Femur (tissue), 1 donor: ENCODE measurements at places on chromosomes 3 and 15.

- no peak for DNase-seq
Measured at GRCh38 chr15:74873756-74874424, 725 bp upstream of the SCAMP2 start.

DNA sequence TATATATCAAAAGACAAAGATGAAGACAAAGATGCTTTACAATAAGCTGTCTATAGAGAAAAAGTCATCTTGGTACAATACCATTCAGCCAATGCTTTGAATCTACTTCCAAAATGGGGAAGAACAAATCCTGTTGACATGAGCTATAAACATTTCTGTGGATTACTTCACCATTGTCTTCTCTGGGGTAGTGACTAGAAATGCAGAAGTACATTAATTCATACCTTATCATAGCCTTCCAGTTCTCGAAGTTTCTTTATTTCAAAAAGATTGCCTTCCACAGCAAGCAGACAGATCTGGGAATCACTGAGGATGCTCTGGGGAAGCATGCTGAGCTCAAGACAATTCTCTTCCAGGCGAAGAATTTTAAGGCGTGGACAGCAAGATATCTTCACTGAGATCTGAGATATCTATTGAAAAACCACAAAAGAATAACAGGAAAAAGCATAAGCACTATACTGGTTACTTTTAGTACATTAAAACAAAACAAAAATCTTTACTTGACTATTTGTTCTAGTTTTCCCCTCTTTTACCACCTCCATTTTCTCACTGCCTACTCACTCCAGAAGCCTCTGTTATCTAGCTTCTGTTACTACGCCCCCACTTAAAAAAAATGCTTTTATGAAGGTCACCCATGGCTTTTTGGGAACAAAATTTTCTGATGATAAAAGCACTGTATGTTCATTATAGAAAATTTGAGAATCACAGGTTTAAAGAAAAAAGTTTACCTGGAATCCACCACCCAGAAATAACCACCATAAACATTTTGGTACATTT, 3.6 kb downstream of the LRRC57 start:
- DNase-seq, result no peak

GRCh38 chr3:55692957-55693558, 206.0 kb upstream of the WNT5A start:
- DNase-seq, result peak; percentile 28

- DNase-seq, result no peak
Measured at GRCh38 chr3:45253316-45253715, 27.2 kb upstream of the TMEM158 start.

DNA sequence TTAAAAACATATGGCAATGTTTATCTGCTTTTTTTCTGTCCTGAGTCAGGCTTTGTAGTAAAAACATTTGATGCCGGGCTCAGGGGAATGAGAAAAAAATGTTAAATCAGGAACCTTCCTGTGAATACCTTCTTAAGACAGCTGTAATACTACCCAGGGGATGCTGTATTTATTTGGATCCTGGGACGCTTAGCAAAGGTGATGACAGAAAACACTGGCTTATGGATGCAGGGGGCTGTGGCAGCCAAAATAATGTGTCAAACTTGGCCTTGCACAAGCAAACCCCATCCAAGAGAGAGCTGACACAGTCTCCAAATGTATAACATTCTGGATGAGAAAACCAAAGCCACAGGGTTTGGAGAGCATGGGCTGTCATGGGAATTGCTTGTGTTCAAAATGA, 438.2 kb upstream of the PROK2 start:
- peak; percentile 77 for DNase-seq

DNA sequence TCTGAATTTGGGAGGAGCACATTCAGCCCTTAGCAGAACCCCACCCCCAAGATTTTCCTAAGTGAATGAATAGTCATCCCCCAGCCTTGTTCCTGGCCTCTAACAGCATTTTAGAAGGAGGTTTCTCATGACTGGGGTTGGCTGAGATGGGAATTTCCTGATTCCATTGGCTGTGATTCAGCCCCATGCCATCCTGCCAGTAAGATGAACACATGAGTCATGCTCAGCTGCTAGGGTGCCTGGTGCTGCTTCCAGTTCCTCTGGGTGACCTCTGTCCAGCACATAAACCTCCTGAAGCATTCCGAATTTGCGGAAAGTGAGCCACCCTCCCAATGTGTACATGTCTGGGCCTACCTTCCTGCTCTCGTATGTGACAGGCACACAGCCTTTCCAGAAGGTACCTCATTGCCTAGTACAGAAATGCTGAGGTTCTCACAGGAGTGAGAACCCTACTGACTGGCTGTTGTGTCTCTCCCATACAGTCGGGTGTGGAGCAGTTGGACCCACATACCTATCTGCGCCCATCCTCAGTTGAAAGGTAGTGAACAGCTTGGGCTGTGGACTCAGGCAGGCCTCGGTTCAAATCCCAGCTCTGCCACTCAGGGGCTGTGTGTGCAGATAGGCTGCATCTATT, 91.7 kb downstream of the APBA2 start:
- peak; percentile 68 for DNase-seq

DNA sequence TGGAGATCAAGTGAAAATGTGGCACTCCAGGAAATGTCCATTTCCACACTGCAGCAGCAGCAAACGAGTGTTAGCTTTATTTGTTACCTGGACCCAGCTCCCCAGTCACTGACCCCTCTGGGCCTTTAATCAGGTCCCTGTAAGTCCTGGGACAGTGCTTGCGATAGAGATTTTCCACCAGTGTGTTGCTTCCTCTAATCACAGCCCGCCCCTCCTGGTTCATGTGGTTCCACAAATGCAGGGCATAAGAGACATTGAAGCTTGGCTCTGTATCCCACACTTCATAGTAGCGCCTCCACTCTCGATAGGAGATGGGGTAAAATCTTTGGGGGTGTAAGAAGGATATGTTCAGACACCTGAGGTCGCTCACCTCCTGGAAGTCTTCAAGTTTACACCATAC, 8.0 kb downstream of the A4GNT start:
- DNase-seq, result no peak

DNA sequence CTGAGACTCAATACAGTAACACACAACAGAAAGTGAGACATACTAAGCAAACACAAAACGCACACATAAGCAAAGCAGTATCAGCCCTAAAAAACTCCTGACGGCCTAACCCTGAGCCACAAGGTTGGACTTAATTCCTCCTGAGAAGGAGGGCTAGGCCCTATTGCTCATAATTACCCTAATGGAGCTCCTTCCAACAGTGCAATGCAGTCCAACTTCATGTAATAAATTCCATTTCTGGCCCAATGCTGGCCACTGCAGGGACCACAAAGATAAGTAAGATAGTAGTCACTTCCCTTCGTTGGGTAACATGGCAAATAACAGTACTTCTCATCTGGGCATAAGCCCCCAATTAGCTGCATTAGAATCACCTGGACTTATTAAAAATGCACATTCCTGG, 4.2 kb downstream of the VPS39 start:
- no peak for DNase-seq

- no peak for DNase-seq
Measured at GRCh38 chr3:51997172-51997571, 1.5 kb upstream of the RPL29 start.

GRCh38 chr3:184800349-184800930, 11.5 kb upstream of the VPS8 start:
- no peak for DNase-seq

DNA sequence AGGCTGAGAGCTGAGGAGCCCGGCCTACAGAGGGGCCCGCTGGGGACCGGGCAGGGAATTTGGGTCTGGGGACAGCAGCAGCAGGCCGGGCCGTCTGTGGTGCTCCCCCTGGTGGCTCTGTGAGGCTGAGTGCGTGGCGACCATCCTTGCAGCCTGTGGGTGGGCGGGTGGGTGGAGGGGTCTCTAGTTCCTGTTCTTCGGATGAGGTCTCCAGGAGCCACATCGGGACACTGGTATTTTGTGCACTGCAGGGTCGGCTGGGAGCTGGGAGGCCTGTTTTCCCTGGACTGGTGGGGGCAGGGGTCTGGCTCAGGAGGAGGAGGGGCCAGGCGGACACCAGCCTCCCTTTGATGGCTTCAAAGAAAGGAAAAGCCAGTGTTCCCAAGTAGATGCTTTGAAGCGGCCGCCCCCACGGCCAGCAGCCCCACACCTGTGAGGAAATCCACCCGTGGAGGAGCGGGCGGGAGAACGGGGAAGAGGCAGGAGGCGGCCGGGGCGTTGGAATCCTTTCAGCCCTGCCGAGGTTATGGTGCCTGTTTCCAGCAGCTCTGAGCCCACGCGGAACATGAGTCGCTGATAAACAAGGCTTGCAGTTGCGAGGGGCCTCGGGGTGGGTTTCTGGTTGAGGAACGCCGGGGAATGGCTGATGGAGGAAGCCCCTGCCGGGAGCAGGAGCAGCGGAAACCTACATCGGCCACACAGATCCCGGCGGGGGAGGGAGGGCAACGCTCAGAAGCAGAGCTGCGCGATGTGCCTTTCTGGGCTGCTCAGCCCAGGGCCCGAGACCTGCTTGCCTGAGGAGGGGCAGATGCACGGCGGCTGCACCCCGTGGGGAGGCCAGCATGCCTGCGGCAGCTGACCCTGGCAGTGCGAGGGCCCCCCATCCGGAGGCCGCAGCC, 154.3 kb downstream of the NSMCE3 start:
- DNase-seq, result peak; percentile 48

GRCh38 chr3:36166477-36166876, 213.8 kb upstream of the STAC start:
- DNase-seq, result no peak

- DNase-seq, result no peak
Measured at GRCh38 chr3:182000447-182000846, 288.7 kb downstream of the SOX2 start.

GRCh38 chr3:54641226-54642014, 286.4 kb downstream of the LRTM1 start:
- DNase-seq, result no peak

DNA sequence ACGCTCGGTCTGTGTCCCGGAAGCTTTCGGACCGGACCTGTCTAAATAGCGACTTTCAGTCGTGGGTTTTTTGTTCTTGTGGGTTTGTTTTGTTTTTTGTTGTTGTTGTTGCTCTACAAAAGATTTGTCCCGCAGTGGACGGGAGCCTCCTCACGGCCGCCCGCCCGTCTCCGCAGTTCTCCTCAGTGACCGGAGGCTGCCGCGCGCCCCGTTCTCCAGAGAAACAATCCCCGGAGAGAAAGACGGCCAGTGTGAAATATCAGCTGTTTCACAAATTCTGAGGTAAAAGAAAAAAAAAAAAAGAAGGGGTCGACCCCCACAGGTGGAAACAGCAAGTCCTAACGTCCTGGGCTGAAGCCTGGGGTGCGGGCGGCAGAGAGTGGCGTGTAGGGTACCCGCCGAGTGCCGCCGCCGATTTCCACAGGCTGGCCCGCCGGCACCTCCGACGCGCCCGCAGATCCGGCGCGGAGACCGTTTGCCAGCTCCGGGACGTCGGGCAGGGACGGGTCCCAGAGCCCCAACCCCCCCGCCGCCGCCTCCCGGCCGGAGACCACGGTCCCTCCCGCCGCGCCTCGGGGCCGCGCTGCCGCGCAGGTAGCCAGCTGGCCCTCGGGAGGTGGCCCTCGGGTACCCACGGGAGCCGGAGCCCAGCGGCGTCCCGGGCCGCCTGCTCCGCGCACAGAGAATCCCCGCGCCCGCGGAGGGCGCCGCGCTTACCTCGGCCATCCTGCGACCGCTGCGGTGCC, 478 bp downstream of the BNC1 start:
- peak; percentile 19 for DNase-seq

GRCh38 chr15:83372434-83372891, 74.7 kb upstream of the SH3GL3 start:
- DNase-seq, result no peak

DNA sequence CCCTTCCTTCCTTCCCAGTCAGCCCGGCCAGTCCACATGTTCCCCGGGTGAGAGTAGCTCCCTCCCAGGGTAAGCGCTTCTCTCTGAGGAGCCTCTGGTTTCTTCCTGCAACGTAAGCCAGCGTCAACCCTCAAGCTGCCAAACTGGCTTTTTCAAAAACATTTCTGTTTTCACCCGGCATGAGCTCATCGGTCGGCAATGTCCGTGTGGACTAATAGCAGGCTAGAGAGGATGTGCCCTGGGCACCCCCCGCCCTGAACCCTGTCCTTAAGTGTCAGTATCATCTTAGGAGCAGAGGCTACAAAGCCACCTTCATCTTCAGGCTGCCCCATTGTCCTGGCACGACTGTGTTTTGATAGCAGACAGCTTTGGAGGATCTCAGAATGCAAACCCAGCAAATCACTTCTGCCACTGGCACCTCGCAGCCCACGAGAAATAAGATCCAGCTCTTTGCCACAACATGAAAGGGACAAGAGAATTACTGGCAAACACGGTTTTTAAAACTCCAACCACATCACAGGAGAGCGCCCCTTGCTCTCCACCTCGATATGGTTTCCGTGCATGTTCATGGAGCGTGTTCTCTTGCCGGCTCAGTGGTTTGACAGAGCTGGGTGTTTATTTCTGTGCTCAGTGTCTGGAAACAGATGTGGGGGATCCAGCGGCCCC, 9.9 kb downstream of the ALDH1A3 start:
- DNase-seq, result peak; percentile 67

DNA sequence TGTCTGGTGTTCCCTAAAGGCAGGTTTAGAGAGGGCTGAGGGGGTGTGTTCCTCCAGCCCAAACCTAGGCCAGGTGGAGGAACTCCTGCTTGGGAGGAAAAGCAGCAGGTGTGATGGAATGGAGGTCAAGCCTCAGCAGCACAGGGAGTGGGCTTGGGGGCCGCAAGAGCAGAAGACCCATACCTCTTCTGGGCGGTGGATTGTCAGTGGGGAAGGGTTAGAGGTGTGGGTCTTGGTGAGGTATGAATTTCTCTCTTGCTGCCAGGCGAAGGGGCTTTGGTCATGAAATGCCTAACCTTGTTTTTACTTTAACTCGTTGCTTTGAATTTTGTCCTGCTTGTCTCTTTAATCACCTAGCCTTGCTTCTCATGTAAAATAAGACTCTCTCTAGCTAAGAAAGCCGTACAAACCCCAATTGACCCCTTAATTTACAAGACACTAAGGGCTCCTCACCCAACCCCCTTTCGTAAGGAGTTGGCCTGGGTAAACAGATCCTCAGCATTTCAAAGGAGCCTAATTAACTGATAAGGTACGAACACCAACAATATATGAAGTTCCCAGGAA, 38.9 kb downstream of the DHX30 start:
- no peak for DNase-seq

DNA sequence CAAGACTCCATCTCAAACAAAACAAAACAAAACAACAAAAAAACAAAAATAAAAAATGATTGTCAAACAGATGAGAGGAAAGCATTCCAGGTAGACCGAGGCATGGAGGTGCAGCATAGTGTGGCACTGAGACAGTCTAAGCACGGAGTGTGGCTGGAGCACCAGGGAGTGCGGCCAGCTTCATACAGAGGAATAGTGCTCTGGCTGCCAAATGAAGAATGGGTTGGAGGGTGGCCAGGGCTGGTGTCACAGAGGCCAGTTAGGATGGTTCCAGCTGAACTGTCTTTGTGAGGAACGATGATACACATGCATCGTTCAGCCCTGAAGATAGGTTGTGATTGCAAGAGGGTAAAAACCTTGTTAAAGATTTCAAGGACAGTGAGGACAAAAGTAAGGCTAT, 28.3 kb downstream of the MITF start:
- peak; percentile 54 for DNase-seq

GRCh38 chr3:142433110-142433509, 14.7 kb downstream of the XRN1 start:
- DNase-seq, result no peak

- DNase-seq, result no peak
Measured at GRCh38 chr3:71680603-71681002, 44.6 kb downstream of the EIF4E3 start.
